Neural crest cell (in vitro differentiated cells): ENCODE measurements at places on chromosomes 5 and 9. TPM values are rescaled to one million over a fixed set of nuclear protein-coding genes. Genes with fewer than 3 reads are reported as not detected.

- no peak for DNase-seq
These were observed 9.0 kb upstream of the PHF19 start for GRCh38 chr9:120885958-120886357.

DNA sequence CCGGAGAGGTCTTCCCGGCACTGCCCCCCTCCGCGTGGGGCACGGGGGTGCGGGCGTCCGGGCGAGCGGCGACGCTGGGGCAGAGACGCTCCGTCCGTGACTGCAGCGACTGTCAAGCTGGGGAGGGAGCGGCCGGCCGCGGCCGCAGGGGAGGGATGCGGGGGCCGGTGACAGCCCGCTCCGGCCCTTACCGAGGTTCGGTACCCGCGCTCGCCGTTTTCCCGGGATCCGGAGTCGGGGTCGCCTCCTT lies 400 bp downstream of the KDM4C start:
- no peak for DNase-seq

GRCh38 chr5:175749591-175749990 lies 91.7 kb downstream of the HRH2 start:
- no peak for DNase-seq

The PDE8B gene
- 0.44 and 1.1 TPM in 2 replicates for total RNA-seq

- DNase-seq = no peak
These were observed 1165.6 kb upstream of the SEMA6A start for GRCh38 chr5:117740268-117740667.

DNA sequence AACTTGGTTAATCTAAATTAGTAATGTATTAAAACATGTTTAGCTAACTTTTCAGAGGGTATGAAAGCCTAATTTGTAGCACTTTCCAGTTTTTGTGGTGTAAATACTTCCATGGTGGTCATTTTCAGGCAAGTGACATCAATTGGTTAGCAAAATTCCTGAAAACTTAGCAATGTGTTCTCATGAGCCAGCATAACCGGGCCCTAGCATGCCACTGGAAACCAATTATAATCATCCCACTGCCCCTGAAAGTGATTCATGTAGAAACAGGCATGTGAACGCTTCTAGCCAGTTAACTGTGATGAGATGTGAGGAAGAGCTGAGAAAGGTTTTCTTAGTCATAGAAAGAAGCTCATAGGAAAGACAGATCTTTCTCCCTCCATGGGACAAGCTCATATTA lies 417.2 kb downstream of the TLR4 start:
- no peak for DNase-seq

DNA sequence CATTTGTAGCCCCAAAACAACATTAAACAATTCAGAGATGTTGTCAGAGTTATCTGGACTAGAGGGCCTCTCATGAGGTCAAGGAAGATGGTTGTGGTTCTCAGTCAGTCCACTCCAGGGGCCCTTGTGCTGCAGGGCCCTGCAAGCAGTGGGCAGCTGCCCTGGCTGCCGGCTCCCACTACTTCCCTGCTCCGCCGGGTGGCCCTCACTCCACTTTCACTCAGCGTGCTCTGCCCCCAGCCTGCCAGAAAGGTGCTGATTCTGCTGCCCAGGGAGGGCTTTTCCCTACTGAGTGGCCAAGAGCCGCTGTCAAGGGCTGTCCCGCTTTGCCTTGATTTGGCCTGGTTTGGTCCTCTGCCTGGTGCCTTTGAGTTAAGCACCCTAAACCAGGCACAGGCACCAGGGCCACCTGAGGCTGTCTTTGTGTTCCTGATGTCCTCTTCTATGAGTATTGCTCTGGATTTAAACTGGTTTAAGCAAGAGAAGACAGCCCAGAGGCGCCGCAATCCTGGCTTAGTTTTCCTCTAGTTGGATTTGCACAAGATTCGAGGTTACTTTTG lies 117.2 kb downstream of the GADD45G start:
- DNase-seq = no peak
